ENCODE measurements at places on chromosomes 5 and 9. TPM values are rescaled to one million over a fixed set of nuclear protein-coding genes. Genes with fewer than 3 reads are reported as not detected.

GRCh38 chr9:120435091-120435490 lies 144.9 kb downstream of the CDK5RAP2 start:
- DNase-seq = no peak

- DNase-seq = no peak
Measured at GRCh38 chr5:122694884-122695283, 80.0 kb upstream of the SNX2 start.

- DNase-seq = no peak
Measured at GRCh38 chr5:20041326-20042274, 53.6 kb upstream of the CDH18 start.

DNA sequence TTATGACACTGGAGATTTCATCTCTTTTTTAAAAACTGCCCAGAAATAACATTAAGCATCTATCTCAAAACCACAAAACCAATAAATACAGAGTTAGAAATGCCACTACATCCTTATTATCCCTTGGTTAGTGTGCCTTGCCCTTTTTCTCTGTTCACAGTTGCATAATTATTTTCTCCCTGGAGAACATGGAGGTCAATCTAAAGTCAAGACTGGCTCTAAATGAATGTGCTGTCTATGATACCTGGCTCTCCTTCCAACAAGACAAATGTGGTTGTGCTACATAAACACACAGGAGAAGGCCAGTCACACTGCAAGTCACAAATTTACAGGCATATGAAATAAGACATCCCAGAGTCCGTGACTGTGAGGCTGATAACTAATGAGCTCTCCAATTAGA lies 2.8 kb downstream of the FBN2 start:
- DNase-seq = no peak

DNA sequence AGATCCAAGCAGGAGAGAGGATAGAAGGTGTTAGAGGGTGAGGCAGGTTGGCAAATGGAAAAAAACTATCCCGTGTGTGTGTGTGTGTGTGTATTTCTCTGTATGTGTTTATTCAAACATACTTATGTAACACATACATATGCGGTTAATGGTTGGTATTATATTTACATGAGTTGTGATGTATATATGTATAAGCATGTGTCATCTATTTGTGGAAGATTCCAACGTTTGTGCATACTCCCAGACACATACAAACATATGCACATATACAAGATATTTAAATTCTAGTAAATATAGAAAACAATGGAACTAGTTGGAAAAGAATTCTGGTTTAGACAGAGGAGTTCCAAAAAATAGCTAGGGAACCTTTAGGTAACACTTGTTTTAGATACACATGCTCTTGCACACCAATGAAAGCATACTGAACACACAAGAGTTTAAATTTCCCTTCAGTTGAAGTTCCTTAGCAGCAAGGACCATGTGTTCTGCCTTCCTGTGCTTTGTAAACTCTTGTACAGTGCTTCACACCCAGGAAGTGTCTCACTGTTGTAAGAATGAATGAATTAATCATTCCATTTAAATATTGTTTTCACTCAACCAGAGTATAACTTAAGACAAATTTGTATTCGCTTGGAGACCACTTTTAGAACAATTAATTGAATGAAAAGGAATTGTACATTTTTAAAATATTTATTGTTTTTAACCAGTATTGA lies 257.8 kb downstream of the FER start:
- no peak for DNase-seq

DNA sequence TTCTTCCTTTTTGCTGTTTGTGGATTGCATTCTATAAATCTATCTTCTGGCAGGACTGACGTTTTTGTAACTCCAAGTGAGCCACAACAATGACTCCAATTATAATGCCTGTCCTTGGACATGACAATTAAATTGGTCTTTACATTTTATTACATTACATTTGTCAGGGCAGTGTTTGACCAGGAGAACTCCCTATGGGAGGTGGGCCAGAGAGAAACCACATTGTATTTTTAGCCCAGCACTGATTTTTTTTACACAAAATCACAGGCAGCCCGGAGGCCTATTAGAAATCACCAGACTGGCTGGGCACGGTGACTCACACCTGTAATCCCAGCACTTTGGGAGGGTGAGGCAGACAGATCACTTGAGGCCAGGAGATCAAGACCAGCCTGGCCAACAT lies 99.1 kb upstream of the SMC5 start:
- DNase-seq = no peak

DNA sequence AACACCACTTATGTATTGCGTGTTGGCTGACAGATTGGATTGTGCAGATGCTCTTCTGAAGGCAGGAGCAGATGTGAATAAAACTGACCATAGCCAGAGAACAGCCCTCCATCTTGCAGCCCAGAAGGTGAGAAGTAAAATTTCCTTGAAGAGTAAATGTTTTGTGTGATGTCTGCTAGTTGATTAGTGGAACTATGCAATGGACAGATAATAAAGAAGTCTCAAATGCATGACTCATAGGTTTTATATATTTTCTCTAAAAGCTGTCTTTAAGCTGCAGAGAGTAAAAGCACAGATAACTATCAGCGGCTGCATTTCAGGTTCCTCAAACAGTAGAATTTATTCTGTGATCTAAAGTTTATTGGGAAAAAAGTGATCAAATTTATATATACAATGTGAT lies 27.4 kb downstream of the INVS start:
- no peak for DNase-seq

- no peak for DNase-seq
Measured at GRCh38 chr9:70049236-70049635, 5.6 kb downstream of the MAMDC2 start.

GRCh38 chr5:76274571-76274970 lies 128.5 kb upstream of the IQGAP2 start:
- DNase-seq = no peak

GRCh38 chr5:89336111-89336510 lies 453.1 kb upstream of the MEF2C start:
- no peak for DNase-seq

CDK5RAP2 gene
- 47.2 TPM for total RNA-seq

POC5 gene
- total RNA-seq = 9.1 TPM

NOXA1 gene
- total RNA-seq = 2.0 TPM

CAST gene
- total RNA-seq = 312 TPM

PHF24 gene
- 0.93 TPM for total RNA-seq
